ENCODE measurements at places on chromosomes 3 and 15.

DNA sequence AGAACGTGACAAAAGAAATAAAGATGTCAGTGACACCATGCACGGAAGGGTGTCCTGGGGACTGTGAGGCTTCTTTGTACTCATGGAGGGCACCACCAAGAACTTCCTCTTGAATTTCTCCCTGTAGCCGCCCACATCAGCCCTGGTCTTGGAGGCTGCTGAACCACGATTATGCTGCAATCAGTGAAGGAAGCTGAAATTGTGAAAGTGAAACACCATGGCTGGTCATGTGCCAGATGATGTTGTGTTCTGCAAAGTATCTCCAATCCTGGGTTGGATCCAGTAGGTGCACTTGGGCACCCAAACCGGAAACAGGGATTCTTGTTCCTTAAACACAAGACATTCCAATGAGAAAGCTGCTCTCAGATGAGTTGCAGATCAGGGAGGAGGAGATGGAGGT is 104.4 kb upstream of the GOLGA6L6 start:
- DNase-seq: no peak

- no peak for DNase-seq
These were observed 1.6 kb upstream of the CISH start for GRCh38 chr3:50612970-50613846.

DNA sequence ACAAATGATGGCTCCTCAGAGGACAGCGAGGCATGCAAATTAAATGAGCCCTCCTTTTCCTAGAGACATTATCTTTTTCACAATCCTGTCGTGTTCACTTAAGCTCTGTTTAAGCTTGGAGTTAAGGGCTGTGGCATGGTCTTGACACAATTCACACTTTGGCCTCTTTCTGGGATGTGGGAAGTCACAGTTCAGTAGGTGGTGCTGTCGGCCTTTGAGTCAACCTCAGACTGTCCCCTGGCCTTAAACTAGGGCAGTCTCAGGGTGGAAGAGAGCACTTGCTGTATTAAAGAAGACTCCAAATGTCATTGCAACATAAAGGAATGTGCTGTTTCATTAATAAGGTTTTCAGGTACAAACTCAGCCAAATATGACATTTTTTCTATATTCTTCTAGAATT is 351.0 kb downstream of the MCTP2 start:
- DNase-seq: no peak

GRCh38 chr3:174810254-174810653 is 48.9 kb upstream of the NAALADL2 start:
- DNase-seq: no peak

- no peak for DNase-seq
These were observed 234.9 kb upstream of the LMCD1 start for GRCh38 chr3:8266730-8267131.

DNA sequence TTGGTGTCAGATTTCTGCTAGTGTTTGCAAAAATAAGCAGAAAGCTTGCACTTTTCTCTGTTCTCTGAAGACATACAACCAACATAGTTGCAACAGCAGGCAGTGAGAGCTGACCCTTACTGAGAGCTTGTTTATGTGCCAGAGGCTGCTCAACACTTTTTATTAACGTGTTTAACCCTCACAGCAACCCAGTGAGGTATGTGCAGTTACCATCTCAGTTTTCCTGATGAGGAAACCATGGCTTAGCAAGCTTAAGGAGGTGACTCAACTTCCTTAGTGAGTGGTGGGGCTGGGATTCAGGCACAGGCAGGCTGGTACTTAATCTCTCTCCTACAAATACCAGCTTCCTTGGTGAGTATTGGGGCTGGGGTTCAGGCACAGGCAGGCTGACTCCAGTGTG is 158.1 kb upstream of the CTDSPL start:
- no peak for DNase-seq

GRCh38 chr3:71591101-71591500 is 7.6 kb upstream of the FOXP1 start:
- no peak for DNase-seq

DNA sequence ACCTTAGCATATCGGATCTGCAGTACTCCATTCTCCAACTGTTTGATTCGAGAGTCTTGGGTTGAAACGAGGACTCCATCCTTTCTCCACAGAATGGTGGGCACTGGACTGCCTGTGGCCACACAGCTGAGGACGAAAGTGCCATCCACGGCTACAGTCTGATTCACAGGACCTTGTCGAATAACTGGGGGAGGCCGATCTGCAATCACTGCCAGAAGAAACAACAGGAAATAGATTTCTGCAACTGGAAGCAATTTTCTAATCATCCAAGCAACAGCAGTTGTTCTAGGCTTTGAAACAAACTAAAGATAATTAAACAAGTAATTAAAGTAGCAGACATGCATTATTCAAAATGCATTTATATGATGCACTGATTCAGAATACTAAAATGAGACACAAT is 1097.7 kb downstream of the ROBO1 start:
- no peak for DNase-seq

DNA sequence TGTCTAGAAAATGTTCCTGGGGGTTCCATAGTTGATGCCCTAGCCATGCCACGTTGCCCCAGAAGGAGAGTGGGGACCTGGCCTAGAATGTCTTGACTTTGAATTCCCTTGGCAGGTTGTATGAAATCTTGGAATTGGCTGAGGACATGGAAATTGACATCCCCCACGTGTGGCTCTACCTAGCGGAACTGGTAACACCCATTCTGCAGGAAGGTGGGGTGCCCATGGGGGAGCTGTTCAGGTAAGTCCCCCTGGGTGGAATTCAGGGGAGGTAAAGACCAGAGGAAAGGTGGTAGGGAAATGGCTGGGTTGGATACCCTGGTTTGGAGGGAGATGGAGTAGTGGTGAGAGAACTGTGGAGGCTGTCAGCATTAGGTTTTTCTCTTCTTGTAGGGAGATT is 8.9 kb upstream of the FAM131A start:
- DNase-seq: no peak
